RCC 7860 (cell line): ENCODE measurements at places on chromosomes 1 and 21.

DNA sequence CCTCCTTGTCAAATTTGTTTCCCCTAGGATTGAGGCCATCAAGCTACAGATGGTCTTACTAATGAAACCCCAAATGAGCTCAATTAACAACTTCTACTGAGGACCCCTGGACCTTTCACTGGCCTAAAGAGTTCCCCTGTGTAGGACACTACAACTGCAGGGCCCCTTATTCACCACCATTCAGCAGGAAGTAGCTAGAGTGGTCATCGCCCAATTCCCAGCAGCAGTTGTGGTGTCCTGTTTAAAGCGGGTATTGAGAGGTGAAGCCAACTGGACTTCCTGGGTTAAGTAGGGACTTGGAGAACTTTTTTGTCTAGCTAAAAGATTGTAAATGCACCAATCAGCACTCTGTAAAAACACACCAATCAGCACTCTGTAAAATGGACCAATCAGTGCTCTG is 1466.9 kb downstream of the KCNT2 start:
- no peak for DNase-seq

- no peak for DNase-seq
These were observed 1.9 kb upstream of the LINGO4 start for GRCh38 chr1:151807131-151807530.

- peak; percentile 9 for DNase-seq
These were observed 10.6 kb downstream of the RHBG start for GRCh38 chr1:156379420-156380165.

DNA sequence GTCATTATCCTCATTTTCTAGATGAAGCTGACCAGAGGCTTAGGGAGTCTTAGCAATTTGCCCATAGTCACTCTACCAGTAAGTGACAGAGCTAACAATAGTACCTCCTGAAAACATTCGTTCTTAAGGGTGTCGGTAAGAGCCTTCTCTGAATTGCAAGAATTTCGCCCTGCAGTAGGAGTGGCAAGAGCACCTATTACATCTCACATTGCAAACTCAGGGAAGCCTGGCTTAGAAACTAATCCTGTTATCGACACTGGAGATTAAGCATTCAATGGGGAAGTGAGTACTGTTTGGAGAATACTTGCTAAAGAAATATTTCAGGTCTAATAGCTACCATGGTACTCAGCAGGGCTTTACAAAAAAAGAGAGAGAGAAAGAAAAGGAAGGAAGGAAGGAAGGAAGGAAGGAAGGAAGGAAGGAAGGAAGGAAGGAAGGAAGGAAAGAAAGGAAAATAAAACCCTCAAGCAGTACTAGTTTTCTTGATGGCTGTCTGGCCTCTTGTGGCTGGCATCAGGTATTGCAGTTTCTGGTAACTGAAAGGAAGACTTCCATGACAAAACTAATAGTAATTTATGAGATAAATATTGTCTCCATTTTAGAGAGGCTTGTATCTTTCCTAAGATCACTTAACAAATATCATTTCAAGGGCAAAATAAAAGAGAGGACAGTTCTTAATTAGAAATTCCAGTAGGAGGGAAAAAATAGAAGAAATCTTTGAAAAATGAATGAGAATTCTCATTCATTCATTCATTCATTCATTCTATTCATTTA is 10.4 kb downstream of the C1orf226 start:
- peak; percentile 26 for DNase-seq

DNA sequence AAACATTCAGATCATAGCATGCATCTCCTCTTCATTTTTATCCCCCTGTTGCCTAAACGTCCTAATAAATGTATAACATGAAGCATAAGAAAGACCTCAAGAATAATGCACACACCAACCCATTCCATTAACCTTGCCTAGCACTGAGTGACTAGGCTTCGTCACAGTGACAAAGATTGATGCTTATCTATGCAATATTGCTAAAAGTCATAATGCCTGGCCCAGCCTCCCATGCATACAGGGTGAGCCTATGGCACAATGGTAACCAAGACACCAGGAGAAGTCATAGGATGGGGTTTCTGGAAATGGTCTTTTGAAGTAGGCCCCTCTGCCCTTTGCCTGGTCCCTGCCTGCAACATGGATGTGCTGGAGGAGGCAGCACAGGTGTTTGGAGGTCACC is 33.8 kb downstream of the ABCA4 start:
- no peak for DNase-seq

- DNase-seq, result no peak
These were observed 27.1 kb downstream of the RNF115 start for GRCh38 chr1:145796753-145797152.

GRCh38 chr1:205572421-205572820 is 59.4 kb downstream of the ELK4 start:
- no peak for DNase-seq

DNA sequence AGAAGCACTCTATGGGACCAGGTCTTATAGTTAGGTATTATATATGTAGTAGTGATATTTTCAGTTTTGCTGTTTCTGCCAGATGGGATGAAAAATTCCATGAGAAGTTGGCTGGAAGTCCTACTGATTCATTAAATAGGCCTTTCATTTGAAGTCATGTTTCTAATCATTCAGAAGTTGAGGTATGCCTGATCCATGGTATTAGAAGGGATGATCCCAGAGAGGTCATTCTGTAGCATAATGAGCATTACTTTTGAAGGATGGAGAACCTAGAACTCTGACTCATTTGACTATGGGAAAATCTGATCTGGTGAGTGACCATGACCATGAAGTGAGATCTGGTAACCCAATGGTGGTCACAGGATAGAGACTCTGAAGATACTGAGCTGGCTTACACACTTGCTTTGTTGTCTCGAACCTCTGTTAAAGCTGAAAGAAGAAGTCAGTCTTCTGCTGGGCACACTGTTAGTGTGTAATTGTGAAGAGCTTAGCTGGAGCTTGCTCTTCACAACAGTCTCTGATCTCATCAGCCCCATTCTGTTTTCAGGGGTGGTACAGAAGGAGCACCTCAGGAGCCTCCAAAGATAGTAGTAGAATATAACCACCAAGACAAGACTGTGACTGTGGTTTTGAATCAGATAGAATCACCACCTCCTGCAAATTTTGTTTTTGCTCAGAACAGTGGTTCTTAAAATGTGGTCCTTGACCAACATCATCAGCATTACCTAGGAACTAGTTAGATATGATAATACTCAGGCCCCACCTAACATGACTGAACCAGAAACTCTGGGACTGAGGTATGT is 9.0 kb downstream of the MGST3 start:
- no peak for DNase-seq

DNA sequence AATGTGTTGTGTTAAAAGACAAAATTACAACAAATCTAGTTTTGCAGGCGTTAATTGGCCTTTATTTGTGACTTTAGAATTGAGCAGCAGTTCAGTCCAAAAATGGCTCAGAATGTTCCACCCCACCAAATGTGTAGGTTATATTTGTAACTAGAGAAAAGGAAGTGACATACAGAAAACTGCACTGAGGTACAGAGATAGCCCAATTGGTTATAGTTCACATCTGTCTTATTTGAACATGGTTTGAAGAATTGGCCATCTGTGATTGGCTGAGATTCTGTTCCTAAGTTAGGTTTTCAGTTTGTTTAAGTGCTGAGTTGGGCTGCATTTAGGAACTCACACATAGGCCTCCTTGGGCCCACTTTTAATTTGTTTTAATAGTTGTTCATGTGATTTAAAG is 12.0 kb upstream of the FMO2 start:
- DNase-seq, result no peak

GRCh38 chr1:55773211-55773940 is 558.2 kb upstream of the USP24 start:
- no peak for DNase-seq

DNA sequence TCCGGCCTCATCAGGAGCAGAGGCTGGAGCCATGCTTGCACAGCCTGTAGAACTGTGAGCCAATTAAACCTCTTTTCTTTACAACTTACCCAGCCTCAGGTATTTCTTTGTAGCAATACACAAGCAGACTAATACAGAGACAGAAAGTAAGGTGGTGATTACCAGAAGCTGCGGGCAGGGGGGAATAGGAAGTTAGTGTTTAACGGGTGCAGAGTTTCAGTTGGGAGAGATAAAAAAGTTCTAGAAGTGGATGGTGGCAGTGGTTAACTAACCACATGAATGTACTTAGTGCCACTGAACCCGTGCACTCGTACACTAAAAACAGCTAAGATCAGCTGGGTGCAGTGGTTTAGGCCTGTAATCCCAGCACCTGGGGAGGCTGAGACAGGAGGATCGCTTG is 80.4 kb upstream of the TARDBP start:
- DNase-seq, result no peak

DNA sequence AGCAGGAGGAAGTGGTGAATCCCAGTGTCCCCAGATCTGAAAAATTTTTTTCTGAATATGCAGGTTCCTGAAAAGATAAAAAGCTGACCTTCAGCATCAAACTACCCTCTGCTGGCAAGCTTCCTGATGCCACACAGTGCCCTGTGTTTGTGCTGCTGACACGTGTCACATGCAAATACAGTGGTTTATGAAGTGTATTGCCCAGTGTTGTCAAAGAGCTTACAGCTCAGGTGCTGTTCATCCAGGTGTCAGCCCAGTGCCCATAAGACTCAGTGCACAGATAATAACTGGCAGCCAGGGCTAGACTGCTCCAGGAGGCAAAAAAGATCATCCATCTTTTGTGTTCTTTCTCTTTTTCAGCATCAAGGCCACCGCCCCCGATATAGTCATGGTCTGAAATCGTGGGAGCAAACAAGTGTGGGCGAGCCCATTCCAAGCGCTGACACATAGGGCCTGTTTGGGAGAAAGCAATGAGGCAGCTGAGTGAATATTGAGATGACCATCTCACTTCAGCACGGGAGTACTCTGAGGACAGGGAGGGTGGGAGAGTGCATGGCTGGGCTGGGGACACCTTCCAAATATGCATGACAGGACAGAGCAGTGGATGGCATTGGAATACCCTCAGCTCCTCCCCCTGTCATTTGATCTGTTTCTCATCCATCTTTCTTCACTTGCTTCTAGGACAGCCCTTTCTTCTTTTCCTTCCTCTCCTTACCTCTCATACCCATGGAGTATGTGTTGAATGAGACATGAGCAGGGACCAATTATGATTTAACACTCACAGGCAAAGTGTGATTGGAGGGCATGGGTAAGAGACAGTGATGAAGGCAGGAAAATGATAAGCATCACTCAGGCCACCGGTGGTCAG is 6.4 kb upstream of the KCNK1 start:
- DNase-seq, result no peak

GRCh38 chr21:31873696-31874599 is 1.1 kb downstream of the HUNK start:
- no peak for DNase-seq

GRCh38 chr1:75999034-75999433 is 66.8 kb upstream of the ASB17 start:
- no peak for DNase-seq

DNA sequence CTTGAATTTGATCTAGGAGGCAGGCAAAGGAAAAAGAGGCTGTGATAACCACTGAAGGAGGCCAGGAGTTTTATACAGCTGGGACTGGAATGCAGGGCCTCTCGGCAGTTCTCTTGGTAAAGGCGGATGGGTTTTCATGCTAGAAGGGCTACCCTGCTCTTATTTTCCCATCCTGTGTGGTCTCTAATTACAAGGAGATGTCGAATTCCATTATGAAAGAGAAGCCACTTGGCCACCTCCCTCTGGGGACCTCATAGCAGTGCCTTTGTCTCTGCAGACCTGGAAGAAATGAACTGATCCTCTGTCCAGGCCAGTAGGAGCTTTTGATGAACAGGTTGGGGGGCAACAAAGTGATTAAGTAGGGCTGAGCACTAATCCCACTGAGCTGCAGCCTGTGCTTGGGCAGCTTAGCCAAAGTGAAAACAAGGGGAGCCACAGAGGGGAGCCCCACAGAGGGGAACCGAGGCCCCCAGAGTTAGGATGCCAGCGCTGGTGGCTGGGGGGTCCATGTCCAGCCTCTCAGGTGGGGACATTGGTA is 42.2 kb upstream of the BCAR3 start:
- no peak for DNase-seq

- no peak for DNase-seq
These were observed 237.6 kb downstream of the PTPRC start for GRCh38 chr1:198876371-198876871.

GRCh38 chr1:191528275-191528674 is 630.0 kb upstream of the RGS18 start:
- DNase-seq, result no peak

DNA sequence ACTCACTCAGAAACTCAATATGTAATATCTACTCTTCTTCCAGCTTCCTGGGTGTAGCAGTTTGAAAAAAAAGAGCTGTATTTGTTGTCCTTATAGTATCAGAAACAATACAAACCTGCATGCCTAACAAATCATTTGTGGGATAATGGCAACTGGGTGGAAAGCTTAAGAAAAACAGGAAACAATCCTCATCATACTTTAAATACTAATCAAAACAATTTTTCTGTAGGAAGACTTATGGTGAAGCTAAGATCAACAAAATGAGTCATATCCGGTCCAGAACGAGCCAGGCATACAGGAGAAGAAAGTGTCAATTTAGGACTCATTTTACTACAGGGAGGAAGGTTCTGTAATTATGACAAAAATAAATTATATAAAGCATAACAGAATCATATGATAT is 181.8 kb upstream of the ADGRL4 start:
- DNase-seq, result no peak

- DNase-seq, result no peak
These were observed 34.5 kb downstream of the TYW3 start for GRCh38 chr1:74767490-74767889.

GRCh38 chr1:151495316-151495715 is 15.9 kb upstream of the CGN start:
- DNase-seq, result no peak

DNA sequence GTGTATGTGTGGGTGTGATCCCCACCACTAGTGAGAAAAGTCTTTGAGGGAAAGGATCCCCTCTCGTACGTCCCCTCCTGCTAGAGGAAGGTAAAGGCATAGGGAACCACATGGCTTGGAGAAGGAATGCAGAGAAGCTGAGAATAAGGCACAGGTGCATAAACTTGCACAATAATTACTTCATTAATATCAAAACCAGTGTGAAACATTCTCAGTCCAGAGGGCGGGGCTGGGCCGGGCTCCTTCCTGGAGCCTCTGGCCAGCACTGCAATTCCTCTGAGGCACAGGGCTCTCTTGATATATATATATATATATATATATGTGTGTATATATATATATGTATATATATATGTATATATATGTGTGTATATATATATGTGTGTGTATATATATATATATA is 162.6 kb downstream of the TSEN15 start:
- DNase-seq, result no peak

DNA sequence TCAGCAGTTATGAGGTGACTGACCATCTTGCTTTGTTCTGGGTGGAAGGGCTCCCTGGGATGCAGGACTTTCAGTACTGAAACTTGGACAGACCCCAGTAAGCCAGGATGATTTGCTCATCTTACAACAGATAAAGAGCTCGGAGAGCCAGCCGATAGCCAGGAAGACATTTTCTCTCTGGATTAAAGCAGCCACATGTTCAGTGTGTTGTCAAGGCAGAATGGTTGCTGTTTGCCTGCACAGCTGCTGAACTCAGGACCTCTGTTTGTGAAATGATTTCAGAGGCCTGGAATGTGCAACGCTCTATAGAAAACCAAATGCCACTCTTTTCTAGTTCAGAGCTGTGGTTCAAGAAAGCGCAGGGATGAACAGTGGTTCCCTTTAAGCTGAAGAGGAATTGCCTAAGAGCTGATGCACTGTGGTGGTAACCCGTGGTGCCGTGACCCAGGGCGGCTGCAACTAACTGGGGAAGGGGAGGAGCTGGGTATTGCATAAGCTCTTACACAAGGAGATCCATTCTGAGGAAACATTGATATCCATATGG is 40.7 kb downstream of the CASQ2 start:
- DNase-seq, result peak; percentile 77
